ENCODE measurements at places on chromosomes 1 and 21.

DNA sequence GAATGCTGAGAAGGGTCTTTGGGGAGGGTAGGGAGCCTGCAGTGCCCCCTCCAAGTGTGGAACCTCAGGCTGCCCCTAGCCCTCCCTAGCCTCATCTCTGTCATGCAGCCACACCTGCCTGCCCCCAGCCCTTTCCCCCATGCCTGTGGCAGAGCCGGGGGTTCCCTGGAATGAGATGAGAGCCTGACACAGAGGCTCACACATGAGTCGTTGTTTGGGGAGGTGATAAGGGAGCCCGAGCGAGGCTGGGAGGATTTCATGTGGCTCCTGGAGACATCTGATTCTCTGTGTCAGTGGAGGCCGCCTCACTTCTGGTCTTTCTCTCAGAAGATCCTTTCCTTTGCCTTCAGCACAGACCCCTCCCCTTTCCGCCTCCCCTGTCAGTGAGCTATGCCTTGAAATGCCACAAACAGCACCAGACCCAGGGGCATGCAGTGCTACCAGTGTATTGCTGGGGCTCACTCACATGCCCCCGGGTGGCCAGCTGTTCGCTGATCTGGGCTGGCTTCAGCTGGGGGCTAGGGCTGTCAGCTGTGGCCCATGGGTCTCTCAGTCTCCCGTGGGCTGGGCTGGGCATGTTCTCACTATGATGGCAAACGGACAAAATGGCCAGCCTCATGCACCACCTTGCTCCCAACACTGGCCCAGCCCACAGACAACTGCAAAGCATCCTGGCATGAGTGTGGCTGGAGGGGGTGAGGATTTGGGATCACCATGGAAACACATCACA, 102.6 kb downstream of the AJAP1 start:
- DNase-seq, result no peak

DNA sequence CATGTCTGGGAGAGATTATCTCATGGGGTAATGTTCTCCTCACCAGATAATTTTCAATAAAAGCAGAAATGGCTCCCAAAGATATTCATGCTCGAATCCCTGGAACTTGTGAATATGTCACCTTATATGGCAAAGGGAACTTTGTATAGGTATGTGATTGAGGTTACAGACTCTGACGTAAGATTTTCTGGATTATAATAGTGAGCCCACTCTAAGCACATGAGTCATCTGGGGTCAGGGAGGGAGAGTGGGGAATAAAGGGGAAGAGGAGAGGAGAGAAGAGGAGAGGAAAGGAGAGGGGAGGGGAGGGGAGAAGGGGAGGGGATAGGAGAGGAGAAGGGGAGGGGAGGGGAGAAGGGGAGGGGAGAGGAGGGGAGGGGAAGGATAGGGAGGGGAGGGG, 1193.9 kb downstream of the PLA2G4A start:
- no peak for DNase-seq

DNA sequence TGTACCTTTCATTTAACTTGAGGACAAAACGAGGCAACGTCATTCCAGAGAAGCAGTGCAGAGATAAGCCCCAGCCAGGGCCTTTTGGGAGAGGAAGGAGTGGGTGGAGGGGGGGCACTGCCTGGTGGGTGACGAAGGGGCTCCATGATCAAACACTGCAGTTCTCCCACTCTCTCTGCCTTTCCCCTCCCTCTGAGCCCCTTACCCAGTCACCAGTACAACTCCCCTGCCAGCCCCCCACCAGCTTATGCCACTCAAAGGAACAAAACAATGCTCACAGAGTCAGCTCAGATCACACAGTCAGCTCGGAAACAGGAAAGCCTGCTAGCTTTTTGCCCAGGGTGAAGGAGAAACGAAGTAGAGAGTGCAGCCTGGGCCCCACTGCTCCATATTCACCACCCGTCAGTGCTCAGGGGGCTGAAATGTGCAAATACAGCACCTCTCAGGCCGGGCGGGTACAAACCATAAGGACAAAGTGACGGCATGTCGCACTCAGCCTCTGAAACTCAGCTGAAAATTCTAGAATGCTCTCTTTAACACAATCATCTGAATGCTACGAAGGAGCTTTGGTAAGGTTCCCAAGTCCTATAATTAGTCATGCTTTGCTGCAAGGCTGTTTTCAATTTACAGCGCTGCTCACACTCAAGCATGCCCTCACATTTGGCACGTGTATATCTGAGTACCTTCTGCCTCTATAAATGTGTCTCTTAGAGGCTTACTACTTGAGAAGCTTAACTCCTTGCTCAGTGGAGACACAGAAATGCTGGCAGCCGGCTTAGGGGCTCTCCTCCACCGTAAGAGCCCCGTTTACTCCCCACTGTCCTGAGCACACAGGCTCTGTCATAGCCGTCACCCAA, 65.8 kb upstream of the RAB4A start:
- no peak for DNase-seq

- DNase-seq, result no peak
Measured at GRCh38 chr1:205227584-205228013, at the start of gene TMCC2. Gene TMCC2, plus strand, starts transcription at chr1:205227946. Its CDS starts 619 bp downstream, at chr1:205228565.

DNA sequence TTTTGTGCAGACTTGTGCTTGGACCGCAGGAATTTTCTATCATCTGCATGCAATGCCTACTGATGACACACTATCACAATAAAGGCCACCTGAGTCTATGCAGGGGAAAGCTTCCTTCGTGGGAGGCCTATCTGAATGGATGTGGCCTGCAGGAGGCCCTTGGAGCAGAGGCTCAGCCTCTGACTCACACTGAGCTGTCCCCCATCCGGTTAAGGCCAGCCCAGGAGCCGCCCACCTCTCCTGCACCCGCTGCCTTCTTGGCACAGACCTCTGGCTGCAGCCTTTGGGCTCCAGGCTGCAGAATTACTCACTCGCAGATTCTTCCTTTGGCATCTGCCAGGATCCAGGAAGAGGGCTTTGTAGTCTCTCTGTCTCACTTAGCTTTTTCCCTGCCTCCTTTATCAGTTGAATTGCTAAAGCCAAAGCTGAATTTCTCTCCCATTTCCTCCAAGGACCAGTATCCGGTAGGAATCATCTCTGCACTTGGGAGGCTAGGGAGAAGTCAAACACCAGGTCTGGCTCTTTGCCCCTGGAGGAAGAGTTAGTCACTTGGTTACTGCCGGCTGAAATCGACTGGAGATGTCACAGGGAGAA, 65.1 kb upstream of the JUN start:
- DNase-seq, result no peak

DNA sequence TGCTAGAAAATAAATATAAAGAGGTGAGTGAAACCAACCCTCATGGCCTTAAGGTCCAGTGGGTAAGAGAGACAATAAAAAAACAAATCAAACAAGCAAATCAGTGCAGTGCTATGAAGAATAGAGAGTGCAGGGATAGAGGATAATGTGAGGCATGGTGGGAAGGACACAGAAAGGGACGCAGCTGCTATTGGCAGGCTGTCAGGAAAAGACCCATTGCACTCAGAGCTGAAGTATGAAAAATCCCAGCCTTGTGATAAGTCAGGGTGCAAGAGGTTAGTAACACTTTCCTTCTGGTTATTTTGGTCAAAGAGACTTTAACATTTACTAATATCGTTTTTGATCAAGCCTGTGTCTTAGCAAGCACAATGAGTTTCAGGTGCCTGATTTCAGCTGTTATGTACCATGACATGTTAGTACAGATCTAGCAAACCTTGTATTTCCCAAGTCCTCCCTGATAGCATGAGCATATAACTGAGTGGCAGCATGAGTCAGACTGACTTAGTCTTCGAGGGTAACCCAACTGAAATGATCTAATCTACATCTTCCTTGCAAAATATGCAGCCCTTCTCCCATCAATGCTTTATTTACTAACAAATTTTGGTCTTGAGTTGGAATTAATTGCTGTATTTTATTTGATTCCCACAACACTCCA, 31.7 kb downstream of the CHML start:
- no peak for DNase-seq

GRCh38 chr1:119631433-119632102, 16.5 kb downstream of the ZNF697 start:
- DNase-seq, result no peak

- DNase-seq, result no peak
Measured at GRCh38 chr1:212089560-212090163, 54.1 kb downstream of the DTL start.

GRCh38 chr1:43322506-43322905, 15.1 kb upstream of the MPL start:
- DNase-seq, result no peak

- no peak for DNase-seq
Measured at GRCh38 chr1:10698726-10699469, 97.5 kb downstream of the CASZ1 start.

All from bone marrow (tissue), 2 donors.